Amniotic stem cell (primary cell): ENCODE measurements at places on chromosomes 16 and 17.

DNA sequence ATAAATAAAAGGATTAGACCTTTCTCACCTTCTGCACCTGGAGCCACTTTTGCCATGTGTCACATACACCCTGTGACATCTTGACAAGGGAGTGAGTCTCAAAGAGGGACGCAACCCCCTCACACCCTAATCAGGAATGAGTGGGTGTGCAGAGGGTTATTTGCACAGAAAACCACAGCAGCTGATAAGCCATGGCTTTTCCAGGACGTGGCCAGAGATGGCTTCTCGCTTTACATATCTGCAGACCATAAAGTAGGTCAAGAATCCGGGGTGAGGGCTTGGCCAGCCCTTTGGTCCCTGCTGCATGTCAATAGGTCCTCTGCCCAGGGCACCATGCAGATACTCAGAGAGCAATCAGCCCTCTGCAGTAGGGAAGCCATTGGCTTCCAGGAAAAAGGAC lies 2.4 kb upstream of the CD300LF start:
- no peak for DNase-seq

DNA sequence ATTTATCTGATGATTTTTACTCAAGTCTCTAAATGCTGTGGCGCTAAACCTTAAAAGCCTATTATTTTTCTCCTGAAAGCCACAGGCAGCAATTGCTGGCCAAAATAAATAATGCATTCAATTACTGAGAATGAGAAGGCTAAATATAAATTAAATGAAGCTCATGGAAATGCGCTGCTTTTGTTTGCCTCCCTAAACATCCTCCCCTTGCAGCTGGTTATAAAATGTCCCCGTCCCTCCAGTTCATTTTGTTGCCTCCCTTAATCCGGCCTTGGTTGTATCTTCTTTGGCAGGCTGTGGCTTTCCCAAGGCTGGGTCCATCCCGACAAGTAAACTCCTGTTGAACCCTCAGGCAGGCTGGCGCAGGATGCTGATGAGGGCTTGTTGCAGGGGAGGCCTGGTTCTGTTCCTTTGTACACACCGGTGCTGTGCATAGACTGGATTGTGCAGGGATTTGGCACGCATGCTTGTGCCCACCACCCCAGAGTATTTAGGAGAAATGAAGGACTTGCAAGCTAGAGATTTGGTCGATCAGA lies 62.7 kb downstream of the KNOP1 start:
- DNase-seq: no peak

GRCh38 chr17:79992649-79993389 lies 42.9 kb downstream of the TBC1D16 start:
- no peak for DNase-seq

DNA sequence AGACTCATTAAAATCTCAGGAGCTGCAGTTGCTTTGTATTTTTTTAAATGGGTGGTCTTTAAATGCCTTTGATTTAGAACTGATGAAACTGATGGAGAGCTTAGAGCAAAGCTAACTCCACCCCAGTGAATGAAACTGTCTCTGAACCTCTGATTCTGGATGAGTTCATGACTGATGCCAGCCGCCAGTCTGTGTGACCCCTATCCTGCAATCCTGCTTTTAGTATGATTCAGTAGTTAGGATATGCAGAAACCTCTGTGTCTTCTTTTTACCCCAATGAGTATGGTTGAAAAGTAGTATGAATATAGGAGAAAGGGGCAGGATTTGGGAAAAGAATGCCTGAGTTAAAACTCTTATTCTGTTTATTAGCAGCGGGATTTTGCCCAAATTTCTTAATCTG lies 12.3 kb upstream of the SALL1 start:
- DNase-seq: no peak

DNA sequence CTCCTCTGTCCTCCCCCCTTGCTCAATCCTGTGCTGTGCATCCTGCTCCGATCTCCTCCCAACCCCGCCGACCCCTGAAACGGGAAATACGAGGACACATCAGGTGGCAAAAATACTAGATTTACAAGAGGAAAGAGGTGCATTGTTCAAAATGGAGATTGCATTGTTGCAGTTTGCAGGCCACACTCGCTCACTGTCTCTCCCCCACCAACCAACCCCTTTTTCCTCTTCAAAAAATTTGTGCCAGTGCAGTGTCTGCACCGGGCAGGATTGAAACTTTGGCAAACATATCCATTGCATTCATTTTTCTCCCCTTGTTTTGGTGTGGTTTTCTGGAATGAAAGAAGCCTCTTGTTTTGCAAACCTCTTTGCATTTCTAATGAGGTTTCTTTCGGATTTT lies 61.0 kb downstream of the RNF135 start:
- no peak for DNase-seq

DNA sequence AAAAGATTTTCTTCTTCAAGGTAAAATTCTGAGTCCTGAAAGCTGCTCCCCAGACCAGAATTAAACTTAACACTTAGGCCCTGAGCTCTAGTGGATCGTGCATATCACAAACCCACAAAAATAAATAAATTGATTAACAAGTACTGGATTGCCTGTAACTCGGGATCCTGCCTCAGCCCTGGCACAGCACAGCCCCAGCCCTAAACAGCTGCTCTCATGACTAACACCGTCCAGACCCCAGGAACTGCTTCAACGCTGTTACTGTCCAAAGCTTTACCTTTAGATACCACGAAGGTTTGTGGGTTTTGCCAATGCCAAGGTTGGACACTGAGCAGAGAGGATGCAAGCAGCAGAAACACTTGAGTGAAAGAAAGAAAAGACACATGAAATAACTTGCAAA lies 172.5 kb downstream of the COPRS start:
- no peak for DNase-seq

DNA sequence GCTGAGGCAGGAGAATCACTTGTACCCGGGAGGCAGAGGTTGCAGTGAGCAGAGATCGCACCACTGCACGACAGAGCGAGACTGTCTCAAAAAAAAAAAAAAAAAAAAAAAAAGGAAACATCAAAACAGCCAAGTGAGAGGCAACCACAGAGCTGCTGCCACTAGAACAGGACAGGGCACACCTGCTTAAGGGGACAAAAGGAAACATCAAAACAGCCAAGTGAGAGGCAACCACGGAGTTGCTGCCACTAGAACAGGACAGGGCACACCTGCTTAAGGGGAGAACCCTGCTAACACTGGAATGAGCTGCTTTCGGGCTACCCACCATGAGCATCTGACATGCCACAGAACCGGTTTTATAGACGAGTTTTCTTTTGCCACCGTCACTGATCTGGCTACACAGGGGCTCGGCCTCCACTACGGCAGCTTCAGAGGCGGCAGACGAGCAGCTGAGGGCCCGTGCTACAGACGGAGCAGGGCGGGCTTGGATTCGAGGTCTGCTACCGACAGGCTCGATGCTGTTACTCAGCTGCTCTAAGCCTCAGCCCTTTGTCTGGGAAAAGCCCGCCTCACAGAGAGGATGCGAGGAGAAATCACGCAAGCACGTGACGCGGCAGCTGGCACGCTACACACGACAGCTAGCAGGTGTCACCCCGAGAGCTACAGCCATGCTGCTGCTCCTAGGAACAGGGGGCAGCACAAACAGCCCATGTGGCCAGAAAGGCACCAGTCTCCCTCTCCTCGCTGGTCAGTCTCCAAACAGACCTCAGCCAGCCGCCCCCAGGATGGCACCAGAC lies 2.0 kb downstream of the P4HB start:
- no peak for DNase-seq

DNA sequence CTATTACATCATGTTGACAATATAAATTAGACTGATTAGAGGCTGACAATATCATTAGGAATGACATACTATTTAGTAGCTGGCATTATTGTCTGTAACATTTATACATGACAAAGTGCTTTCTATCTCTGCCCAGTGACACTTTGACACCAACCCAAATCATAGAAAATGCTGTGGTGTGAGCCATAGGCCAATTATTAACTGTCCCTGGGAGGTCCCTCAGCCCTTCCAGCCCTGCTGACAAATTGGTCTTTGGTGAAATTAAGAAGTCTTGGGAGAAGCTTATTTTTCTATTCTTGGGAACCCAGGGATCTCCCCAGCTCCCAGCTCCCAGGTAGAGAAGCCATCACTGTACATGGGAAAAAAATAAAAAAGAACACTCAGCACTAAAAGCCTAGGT lies 179.6 kb downstream of the AIPL1 start:
- no peak for DNase-seq

DNA sequence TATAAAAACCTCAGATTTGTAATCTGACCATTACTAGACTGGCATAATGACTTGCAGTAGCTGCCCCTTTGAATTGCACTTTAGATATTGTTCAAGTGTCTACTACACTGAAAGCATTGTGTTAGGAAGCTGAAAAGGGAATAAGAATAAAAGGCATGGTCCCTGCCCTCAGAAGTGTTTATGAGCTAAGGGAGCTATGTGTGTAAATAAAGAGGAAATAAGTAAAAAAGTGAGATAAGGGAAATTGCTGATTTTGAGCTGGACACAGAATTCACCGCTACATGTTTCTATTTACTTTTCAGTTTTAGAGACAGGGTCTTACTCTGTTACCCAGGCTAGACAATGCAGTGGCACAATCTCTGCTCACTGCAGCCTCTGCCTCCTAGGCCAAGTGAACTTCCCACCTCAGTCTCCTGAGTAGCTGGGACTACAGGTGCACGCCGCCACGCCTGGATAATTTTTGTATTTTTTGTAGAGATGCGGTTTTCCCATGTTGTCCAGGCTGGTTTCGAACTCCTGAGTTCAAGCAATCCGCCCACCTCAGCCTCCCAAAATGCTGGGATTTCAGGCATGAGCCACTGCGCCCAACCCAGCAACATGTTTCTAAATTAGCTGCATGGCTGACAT lies 57.0 kb downstream of the GRB2 start:
- no peak for DNase-seq
